ENCODE measurements at places on chromosomes 11 and 22.

- no peak for DNase-seq
These were observed 7.3 kb upstream of the PTPN5 start for GRCh38 chr11:18798799-18799469.

- no peak for DNase-seq
These were observed 29.9 kb downstream of the CWF19L2 start for GRCh38 chr11:107427569-107428180.

GRCh38 chr11:114102993-114103896, 43.7 kb downstream of the ZBTB16 start:
- DNase-seq, result no peak

DNA sequence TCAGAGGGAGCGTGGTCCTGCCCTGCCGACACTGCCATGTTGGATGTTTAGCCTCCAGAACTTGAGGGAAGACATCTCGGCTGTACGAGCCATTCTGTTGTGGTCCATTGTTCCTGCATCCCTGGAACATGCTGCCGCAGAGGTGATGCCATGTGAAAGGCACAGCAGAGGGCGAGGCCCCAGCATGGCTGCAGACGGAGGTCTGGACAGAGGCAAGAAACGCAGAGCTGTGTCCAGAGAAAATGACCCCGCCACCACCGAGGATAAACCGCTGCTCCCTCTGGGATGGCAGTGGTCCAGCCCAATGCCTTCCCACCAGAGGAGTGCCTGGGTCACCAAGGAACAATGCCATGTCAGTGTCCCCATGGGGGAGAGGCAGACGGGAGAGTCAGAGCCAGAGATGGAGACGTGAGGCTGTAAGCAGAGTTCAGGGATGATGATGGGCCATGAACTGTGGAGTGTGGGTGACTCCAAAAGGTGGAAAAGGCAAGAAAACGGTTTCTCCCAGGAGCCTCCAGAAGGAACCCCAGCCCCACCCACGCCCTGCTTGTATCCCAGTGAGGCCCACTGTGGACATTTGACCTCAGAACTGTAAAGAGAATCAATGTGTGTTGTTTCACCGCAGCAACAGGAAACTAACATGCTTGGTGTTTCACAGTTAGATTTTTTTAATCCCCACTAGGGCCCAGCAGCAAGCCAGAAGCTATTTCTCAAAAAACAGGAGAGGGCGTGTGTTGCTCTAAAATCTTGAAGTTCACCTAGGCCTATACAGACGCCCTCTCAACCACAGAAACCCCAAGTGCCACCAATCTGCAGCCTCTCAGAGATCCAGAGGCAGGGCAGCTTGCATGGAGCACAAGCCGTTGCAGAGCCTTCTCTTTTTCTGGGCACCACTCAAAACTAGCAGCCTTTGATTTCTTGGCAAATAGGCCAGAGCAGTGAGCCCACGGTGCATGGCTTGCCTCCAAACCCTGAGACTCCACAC, 1422.9 kb downstream of the TBC1D22A start:
- DNase-seq, result no peak

DNA sequence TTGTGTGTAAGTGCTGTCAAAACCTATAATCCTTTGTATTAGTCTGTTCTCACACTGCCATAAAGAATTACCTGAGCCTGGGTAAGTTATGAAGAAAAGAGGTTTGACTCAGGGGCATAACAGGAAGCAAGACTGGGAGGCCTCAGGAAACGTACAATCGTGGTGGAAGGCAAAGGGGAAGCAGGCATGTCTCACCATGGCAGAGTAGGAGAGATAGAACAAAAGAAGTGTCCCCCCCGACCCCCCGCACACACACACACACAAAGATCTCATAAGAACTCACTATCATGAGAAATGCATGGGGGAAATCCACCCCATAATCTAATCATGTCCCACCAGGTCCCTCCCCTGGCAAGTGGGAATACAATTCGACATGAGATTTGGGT, 2.3 kb upstream of the USP28 start:
- no peak for DNase-seq

DNA sequence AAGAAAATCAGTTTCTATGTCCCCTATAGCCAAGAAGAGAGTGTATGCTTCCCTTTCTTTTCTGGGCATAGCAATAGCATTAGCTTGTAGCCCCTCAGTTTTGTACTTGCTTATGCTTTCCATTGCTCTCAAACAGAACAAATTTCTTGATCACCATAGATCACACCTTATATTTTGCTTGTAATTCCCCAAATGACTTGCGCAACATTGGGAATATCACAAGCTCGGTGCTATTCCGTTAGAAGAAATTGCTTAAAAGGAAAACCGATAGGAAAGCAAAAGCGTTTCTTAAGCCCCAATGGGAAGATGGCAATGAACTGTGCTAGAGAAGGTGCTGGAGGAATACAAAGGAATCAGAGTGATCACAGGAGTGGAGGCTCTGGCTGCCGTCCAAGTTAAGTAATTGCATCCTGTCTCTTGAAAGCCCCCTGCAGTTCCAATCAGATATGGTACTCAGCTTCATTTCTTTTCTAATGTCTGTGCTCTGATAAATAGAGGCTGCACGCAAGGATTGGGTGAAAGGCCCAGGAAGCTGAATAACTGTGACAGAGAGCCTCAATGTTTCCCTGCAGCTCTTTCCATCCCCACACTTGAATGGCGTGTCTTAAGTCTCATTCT, 182.1 kb upstream of the KIRREL3 start:
- DNase-seq, result no peak

DNA sequence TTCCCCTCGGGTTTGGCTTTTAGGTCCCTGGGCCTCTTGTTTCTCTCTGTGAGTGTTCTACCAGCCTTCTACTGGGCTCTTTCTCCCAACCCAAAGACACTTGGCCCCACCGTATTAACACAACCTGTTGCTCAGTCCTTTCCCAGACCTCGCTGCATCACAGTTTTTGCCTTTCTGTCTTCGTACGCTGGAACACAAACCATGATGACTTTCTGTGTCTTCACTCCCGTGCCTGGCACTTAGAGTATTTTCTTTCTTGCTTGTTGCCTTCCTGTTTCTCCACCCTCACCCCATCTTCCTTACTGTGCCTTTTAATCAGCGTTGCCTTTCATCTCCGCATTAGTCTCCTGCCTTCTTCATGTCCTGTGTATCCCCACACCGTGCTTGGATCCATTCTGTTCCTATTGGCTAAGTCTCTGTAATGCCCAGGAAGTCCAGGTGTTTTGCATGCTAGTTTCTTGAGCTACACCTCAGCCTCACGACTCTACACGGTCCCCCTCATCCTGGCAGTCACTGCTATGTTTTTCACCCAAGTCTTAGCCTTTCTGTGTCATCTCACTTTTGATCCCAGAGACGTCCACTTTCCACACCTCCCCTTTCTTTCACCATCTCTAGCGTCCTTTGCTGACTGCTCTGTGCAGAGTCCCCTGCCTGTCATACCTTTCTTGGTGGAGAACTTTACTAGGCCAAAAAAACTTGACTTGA, 1.6 kb downstream of the MARK2 start:
- DNase-seq, result no peak

DNA sequence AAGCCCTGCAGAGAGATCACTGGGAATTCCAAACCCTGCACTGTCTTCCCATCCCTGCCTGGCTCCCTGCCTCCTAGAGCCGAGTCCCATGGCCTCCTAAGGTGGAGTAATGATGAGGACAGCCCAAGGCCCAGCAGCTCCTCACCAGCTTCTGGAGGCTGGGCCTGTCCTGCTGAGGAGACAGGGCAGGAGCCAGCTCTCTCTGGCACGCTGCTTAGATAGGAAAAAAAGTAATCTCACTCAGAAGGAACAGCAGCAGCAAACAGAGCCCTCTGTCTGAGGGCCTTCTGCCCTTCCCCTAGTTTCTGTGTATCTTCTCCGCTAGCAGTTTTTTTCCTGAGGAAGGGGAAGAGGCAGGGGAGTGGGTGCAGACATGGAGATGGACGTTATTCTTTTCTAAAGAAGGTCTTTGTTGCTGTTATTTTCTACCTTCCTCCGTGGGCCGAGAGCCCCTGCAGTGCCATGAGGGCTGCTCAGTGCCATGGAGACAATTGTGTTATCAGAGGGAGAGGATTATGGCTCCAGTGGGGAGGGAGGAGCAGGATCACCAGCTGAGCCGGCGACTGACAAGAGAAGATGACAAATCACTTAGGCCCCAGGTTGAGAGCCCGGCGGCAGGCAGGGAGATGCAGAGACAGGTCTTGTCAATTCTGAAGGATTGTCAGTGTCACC, 315.3 kb downstream of the BUD13 start:
- DNase-seq, result no peak

GRCh38 chr11:43947815-43948214, 5.4 kb downstream of the C11orf96 start:
- no peak for DNase-seq

DNA sequence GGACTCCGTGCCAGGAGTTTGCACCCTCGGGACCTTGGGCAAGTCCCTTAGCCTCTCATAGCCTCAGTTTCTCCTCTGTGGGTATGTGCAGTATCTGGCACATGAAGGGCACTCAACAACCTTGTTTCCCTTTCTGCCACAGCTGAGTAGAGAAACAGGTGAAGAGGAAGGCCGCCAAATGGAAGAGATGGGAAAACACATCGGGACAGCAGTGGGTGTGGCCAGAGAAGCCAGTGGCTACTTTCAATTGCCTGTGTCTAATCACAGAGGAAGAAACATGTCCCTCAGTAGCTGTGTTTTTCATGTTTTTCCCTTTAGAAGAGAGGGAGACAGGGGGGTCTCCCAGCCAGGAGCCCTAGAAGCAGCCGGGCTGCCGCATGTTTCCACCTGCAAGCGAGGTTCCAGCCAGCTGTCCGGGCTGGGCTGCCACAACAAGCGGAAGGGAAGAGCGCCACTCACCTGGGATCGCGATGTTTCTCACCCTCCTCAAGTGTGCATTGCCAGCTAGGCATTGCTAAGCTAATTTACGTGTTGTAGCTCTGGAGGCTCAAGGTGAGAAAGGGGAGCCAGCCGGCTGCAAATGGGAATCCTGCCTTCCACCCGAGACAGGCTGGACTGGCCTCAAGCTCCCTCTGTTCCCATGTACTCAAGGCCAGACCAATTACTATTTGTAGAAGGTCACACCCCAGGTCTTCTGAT, 16.7 kb downstream of the ASPHD2 start:
- no peak for DNase-seq

GRCh38 chr22:49544286-49544685, 283.4 kb downstream of the BRD1 start:
- no peak for DNase-seq

- DNase-seq, result no peak
These were observed 128.7 kb downstream of the C11orf58 start for GRCh38 chr11:16867097-16867496.

- DNase-seq, result no peak
These were observed 188.5 kb upstream of the ISX start for GRCh38 chr22:34877506-34877905.

DNA sequence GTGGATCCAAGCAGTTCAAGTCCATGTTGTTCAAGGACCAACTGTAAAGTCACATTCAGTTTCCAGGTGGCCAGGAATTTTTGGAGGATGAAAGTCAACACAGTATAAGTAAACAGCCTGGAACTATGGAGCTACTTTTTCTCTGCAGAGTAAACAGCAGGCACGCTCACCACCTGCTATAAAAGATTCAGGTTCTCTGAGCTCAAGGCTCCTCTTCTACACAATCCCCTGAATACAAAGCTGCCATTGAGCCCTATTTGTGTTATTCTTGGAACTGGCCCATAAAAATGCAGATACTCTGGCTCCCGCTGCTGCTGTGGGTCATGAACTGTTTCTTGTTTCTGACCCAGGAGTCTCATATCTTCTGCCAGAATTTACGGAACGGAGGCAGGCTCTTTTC, 56.9 kb upstream of the PRR5 start:
- DNase-seq, result no peak

DNA sequence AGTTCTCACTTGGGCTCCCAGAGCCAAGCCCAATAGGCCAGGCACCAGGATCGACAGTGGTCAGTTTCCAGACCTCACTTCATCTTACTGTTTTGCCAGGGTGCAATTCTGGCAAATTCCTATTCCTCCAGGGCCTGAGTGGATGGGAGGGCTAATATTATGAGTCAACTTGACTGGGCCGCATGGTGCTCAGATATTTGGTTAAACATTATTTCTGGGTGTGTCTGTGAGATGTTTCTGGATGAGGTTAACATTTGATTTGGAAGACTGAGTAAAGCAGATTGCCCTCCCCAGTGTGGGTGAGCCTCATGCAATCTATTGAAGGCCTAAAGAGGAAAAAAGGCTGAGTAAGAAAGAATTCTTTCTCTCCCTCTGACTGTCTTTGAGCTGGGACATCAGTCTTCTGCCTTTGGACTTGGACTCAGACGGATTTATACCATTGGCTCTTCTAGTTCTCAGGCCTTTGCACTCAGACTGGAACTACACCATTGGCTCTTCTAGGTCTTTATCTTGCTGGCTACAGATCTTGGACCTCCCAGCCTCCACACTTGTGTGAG, 132.9 kb upstream of the ZBED5 start:
- no peak for DNase-seq

GRCh38 chr22:30047364-30047738, 32.9 kb upstream of the HORMAD2 start:
- DNase-seq, result no peak

DNA sequence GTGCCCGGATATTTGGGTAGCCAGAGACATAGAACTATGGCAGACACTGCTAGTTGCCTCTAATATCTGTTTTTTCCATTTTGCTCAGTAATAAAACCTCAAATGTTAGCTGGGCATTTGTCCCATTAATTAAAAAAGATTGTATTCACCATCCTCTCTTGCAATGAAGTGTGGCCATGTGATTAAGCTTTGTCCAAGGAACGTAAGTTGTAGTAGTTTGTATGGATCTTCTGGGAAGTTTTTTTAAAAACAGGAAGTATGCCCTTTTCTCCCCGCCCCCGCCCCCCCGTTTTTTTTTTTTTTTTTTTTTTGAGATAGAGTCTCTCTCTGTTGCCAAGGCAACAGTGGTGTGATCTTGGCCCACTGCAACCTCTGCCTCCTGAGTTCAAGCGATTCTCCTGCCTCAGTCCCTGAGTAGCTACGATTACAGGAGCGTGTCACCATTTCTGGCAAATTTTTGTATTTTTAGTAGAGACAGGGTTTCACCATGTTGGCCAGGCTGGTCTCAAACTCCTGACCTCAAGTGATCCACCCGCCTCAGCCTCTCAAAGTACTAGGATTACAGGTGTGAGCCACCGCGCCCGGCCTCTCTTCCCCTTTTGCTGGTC, 1.7 kb upstream of the TMEM135 start:
- DNase-seq, result no peak

DNA sequence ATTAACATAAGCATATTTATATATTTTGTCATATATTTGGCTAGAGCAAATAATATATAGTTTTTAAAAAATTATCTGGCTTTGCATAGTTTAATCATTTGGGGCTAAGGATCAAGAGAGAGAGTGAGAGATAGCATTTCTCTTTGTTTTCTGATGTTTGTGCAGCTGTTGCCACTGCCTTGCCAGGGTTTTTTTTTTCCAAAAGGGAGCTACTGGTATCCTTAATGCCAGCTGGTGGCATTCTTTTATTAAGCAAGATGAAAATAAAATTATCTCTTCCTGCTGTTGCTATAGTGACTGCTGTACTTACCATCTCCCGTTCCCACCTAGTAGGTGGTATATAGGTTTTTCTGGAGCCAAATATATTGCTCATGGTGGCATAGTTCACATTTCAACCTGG, 793.3 kb upstream of the ARHGAP42 start:
- DNase-seq, result no peak
